ENCODE measurements at places on chromosomes 16 and 17. TPM values are rescaled to one million over a fixed set of nuclear protein-coding genes. Genes with fewer than 3 reads are reported as not detected.
A peak's percentile ranks its signal among the peaks of the same experiment; 100 is the strongest.

NECAB2 gene
- total RNA-seq, result not detected

DNA sequence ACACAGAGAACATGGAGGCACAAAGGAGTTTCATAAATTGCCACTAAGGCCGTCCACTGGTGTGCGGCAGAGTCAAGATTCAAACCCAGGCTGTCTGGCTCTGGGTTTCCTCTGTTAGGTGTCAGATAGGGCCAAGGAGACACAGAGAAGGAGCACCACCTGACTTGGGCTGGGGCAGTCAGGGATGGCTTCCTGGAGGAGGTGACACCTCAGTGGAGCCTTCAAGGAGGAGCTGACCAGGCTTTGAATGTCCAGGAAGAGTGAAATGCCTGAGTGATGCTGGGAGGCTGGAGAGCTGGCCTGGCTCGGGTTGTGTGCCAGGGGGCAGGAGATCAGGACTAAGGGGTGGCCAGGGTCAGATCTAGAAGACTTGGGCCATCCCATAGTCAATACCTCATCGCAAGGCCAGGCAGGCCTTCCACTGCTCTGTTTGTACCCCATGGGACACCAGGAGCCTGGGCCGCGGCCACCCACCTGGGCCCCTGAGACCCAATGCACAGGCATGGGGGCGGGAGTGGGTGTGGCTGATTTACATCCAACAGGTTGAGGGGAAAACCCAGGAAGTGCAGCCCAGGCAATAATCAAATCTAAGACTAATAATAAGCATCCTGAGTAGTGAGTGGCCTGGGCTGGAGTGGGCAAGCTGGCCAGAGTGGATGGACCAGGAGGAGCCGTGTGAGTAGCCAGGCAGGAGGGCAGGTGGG, 73.7 kb downstream of the USP22 start:
- no peak for DNase-seq

CPHXL2 gene
- total RNA-seq, result not detected

GRCh38 chr17:43363181-43363925, 35.4 kb upstream of the ARL4D start:
- DNase-seq, result no peak

DNA sequence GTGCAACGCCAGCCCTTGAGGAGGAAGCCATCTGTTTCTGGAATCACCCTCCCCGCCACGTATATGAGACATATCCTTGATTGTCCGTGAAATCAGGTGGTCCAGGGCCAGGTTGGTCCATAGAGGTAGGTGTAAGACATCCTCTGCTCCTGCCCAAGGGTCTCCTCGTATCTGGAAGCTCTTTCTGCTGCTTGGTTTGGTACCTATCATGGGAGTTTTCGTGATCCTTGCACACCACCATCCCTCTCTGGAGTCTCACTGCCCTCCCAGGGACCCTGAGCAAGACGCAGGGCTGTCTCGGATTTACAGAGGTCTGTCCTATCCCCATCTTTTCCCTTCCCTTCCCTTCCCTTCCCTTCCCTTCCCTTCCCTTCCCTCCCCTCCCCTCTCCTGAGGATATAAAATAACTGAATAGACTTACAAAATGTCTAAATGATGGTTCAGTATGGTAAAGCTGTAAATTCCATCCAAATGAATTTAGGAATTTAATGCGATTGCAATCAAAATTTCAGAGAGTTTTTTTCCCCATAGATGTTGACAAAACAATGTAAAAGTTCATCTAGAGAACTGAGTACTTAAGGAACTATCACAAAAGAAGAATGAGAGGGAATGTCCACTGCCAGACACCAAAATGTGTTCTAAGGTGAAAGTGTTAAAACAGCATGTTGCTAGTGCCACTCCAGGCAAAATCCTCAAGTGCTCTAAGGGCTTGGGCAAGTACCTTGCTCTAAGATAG, 2.0 kb upstream of the CCDC42 start:
- peak; percentile 13 for DNase-seq

DNA sequence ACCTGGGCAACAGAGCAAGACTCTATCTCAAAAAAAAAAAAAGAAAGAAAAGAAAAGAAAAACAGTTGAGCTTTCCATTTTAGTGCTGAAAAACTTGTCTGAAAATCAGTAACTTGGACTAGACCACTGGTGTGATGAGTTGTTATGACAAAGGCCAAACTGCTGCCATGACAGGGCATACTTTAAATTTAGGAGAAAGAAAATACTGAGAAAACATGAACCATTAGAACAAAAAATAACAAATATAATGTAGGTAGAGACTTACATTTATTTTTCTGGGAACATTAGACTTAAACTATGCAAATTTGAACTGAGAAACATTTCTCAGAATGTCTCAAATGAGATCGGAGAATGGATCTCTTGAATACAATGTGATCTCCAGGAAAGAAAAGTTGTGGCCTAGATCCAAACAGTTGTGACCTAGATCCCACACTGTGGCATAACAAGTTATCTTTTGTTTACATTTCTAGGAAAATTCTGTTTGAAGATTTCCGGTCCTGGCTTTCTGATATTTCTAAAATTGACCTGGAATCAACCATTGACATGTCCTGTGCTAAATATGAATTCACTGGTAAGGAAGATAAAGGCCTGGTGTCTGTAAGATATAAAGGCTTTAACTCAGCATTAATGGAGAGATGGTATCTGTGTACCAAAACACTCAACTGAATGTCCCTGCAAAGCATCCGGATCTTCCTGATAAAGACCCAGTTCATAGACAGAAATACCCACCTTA, 10.9 kb downstream of the OGFOD1 start:
- no peak for DNase-seq

- peak; percentile 80 for DNase-seq
Measured at GRCh38 chr17:29376667-29377270, 13.4 kb upstream of the TAOK1 start.

HSPB9 gene
- not detected for total RNA-seq

EVI2B gene
- total RNA-seq, result 2.4 TPM

GRCh38 chr16:75188832-75189477, 18.0 kb downstream of the CTRB2 start:
- no peak for DNase-seq

GRCh38 chr17:32021615-32021955, 14.4 kb downstream of the LRRC37B start:
- DNase-seq, result peak; percentile 44

DNA sequence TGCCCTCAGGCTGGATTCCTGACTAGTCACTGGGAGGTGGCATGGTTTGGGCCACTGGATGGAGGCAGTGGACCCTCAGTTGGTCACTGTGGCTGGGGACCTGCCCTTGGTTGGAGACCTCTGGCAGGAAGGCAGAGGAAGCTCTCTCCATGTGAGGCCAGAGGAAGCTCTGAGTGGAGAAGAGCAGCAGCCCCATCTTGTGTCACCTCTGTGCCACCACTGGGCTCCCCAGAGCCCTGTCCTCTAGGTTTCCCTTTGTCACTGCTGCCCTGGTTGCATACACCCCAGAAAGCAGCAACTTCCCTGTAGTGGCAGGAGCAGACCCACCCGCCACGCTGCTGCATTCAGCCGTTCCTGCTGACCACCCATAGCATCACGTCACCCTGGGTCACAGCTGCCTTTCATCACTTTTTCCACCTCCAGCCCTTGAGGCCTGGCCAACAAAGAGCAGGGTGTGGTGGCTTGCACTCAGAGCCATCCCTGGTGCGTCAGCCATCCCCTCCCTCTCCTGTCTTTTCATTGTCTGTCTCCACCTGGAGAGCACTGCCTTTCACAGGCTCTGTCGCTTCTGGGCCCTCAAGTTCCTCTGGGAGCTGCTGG, 11.9 kb downstream of the CTRL start:
- peak; percentile 18 for DNase-seq

DOC2B gene
- total RNA-seq, result not detected

ARHGDIG gene
- total RNA-seq, result not detected

DNA sequence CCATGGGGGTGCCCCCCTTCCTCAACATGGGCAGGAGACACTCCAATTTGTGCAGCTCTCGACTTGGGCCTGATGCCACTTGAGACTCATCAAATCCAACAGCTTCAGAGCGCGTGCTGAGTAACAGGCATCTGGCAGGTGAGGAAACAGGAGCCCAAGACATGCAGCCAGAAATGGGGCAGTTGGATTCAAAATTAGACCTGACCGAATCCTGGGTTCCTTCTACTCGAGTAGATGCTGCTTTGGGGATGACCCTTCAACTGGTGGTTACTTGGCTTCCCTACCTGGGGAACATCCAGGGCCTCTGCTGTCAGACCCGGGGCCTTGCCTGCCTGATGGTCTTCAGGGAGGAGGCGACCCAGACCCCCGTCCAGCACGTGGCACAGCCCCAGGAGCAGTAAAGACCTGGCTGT, 488 bp upstream of the NTN3 start:
- peak; percentile 48 for DNase-seq

GRCh38 chr17:18141210-18141803, 32.8 kb downstream of the MYO15A start:
- DNase-seq, result peak; percentile 60

- peak; percentile 3 for DNase-seq
Measured at GRCh38 chr16:80347900-80348299, 192.9 kb upstream of the DYNLRB2 start.

RDM1 gene
- total RNA-seq, result 4.9 TPM

GRCh38 chr17:545156-545555, 169.5 kb downstream of the VPS53 start:
- no peak for DNase-seq

DNA sequence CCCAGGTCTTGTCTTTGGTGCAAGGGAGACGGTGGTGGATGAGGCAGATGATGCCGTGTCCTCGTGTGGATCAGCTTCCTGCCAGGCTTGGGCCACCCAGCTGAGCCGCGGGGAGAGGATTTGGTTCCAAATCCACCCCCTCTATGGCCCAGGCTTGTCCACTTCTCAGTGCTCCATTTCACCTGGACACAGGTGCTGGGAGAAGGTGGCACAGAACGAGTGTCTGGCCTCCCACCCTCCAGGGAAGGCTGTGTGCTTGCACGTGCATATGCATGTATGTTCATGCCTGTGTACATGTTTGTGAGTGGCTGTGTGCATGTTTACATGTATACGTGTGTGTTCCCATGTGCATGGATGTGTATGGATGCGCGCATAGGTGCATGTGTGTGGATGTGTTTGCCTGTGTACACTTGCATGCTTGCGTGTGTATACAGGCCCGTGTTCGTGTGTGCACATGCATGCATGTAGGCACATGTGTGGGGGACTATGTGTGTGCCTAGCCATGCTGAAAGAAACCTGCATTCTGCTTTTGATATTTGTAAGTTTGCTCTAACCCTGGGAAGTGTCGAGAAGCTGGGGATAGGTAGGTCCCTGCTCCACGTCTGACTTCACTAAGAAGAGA, 196.3 kb downstream of the IRF8 start:
- DNase-seq, result no peak

- DNase-seq, result no peak
Measured at GRCh38 chr17:66248285-66248684, 19.1 kb upstream of the APOH start.

SCN4A gene
- total RNA-seq, result not detected

HSD17B1 gene
- 0.54 TPM for total RNA-seq

Data from M059J (cell line).